HFFc6 (cell line): ENCODE measurements at places on chromosomes 3 and 15.
A peak's percentile ranks its signal among the peaks of the same experiment; 100 is the strongest.

DNA sequence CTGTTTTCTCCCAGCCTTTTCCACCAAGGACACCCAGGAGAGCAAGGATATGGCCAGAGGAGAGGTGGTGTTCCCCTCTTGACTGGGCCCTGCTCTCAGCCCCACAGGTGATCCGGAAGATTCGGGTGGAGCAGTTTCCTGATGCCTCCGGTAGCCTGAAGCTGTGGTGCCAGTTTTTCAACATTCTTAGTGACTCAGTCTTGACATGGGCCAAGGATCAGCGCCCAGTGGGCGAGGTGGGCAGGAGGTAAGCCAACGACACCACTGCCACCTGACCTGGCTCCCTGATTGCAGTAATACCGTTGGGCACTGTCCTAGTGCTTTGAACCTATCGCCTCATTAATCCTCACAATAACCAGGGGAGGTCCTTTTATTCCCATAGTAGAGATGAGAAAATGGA lies 25.3 kb upstream of the SLC28A1 start:
- no peak for DNase-seq

DNA sequence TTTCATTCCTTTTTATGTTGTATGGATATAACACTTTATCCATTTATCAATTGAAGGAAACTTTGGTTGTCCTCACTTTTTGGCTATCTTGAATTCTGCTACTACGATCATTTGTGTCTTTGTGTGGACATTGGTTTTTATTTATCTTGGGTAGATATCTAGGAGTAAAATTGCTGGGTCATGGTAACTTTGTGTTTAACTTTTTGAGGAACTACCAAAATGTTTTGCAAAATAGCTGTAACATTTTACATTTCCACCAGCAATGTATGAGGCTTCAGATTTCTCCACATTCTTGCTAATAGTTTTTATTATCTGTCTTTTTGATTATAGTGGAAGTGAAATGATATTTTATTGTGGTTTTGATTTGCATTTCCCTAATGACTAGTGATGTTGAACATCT lies 55.6 kb downstream of the TLNRD1 start:
- DNase-seq = no peak

- peak; percentile 74 for DNase-seq
These were observed 245.3 kb downstream of the MYRIP start for GRCh38 chr3:40054568-40055222.

DNA sequence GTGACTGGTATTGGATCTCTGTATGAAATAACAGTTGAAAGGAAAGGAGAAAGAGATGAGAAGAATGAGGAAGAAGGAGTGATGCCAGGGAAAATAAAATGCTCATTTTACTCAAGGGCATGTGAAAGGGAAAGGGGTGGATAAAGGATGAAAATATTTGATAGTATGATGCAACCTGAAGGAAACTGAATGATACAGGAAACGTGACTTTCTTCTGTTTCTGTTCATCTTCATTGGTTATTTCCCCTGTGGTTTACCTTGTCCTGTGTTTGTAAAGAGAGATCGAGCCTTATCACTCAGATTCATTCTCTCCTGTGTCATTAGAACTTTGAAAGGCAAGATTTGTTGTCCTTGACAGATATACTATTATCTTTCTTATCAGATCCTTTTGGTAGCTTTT lies 243.6 kb upstream of the SLITRK3 start:
- DNase-seq = no peak

DNA sequence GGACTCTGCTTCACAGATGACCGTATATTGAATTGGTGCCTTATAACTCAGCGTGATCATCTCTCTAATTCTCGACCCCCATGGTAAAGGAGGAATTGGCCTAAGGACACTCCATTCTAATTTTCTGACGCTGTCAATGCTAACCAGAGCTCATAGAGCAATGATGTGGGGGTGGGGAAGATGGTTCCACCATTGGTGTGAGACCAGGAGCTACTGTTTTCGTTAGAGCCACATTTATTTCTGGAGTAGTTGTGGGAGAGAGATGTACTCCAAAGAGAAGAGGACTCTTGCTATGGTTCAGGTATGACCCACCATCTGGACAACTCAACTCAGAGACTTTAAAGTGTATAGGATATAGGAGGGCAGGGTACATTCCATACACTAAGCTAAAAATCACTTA lies 16.3 kb downstream of the ZBTB38 start:
- DNase-seq = no peak
